Activated CD4-positive, alpha-beta T cell treated with anti-CD3 and anti-CD28 coated beads for 4 hours (primary cell): ENCODE measurements at places on chromosomes 4 and X.
A peak's percentile ranks its signal among the peaks of the same experiment; 100 is the strongest.

- no peak for DNase-seq
These were observed 83.1 kb downstream of the MAGED1 start for GRCh38 chrX:51976503-51976902.

- DNase-seq, result no peak
These were observed 111.9 kb downstream of the GABRB1 start for GRCh38 chr4:47143261-47143660.

DNA sequence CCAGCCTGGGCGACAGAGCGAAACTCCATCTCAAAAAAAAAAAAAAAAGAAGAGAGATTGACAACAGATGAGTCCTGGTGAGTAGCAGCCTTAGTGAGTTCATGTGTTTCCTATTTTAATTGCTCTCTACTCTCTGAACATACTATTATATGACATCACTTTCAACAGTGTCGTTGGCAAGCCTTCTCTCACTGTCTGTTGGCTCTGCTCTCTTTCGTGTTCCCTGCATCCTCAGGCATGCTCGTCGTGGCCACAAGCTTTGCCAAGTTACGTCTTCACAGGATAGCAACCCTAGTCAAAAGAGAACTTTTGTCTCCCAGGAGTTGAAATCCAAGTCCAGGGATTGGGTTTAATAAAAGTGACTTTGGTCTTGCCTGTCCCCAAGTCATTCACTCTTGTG, 117.1 kb upstream of the EGFL6 start:
- no peak for DNase-seq

GRCh38 chr4:158535130-158535614, 13.5 kb downstream of the RXFP1 start:
- no peak for DNase-seq

GRCh38 chr4:40971338-40971737, 221.6 kb downstream of the NSUN7 start:
- no peak for DNase-seq

DNA sequence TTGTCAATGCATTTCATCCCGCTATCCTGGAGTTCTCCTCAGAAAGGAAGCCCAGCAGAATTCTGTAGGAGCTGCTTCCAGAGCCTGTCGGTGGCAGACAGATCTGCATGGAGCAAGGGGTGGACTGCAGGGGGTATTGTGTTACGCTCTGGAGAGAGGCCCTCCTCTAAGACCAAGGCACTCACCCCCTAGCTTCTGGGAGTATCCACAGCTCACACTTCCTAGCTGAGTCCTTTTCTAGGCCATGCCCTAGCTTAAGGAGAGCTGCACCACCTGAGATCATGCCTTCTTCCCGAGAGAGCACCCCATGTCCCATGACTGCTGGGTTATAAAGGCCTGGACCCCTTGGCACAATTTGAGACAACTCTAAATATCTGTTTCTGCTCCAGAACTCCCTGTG, 39.1 kb downstream of the MTNR1A start:
- DNase-seq, result no peak

GRCh38 chrX:70092247-70092646, 30.0 kb downstream of the OTUD6A start:
- no peak for DNase-seq

GRCh38 chr4:159229164-159229563, 126.3 kb downstream of the RAPGEF2 start:
- no peak for DNase-seq

- DNase-seq, result no peak
These were observed 74.4 kb upstream of the PRKX start for GRCh38 chrX:3787856-3788255.

- no peak for DNase-seq
These were observed 179.8 kb downstream of the SPCS3 start for GRCh38 chr4:176499518-176499917.

GRCh38 chr4:185600801-185601434, 65.6 kb upstream of the PDLIM3 start:
- DNase-seq, result no peak

GRCh38 chr4:135605076-135605475, 1403.5 kb upstream of the PABPC4L start:
- DNase-seq, result no peak

- no peak for DNase-seq
These were observed 104.4 kb downstream of the STIM2 start for GRCh38 chr4:26964994-26965393.

DNA sequence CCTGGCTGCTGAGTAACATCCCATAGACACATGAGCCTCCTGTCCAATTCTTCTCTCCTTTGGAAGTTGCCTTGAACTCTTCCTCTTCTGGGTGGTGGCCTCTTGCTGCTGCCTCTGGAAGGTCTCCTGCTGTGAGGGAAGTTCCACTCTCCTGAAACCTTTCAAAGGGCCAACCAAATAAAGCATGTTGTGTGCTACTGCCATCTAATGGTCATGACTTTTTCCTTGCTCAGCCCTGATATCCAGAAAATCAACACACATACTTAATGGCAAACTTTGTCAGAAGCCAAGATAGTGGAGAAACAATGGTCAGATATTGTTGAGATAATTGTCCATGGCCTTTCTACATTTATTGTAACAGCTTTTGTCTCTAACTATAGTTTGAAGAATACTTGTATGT, 19.1 kb upstream of the ZXDA start:
- no peak for DNase-seq

DNA sequence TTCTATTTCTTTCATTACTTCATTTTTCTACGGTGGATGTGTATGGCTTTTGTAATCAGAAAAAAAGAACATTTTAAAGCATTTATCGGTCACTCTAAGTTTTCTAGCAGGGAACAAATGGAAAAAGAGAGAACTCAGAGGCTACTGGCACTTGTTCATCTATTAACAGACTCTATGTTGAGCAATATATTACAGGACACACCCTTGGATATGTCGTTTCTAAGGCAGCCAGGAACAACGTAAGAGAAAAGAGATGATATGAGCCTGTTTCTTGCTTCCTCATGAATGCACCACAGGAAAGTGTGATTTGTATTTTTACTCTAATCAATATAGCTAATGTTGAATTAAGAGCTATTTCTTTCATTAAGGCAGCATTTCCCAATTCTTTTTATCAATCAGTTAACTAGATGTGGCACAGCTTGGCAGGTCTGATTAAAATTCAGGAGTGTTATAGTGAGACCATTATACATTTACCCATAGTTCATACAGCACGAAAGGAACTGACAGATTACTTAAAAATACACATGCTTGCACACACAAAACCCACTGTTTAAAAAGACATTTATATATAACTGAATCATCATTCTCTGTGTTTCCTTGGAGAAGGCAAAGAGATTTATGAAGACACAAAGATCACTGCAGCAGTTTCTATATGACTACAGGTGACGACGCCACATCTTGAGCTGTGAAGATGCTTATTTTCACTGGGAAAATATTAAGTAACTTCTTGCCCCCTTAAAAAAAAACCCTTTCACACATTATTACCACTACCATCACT, 13.0 kb downstream of the RAB9B start:
- DNase-seq, result no peak

GRCh38 chr4:8922481-8922880, 50.8 kb upstream of the HMX1 start:
- DNase-seq, result no peak

DNA sequence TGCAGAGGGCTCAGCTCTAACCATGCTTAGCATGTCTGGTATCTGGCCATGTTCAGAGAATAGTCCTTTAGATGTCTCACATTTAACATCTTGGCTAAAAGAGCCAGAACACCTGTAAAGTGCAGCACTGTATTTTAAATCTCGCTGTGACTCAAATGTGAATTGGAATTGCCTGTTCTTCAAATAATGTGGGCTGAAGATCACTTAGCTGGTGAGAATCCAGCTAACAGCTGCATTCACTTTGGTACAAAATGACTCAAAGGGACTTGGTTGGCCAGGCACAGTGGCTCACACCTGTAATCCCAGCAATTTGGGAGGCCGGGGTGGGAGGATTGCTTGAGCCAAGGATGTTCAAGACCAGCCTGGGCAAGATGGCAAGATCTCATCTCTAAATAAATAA, 63.5 kb upstream of the PLAC8 start:
- DNase-seq, result no peak

- peak; percentile 34 for DNase-seq
These were observed 94.0 kb downstream of the AFAP1 start for GRCh38 chr4:7845493-7846128.

- no peak for DNase-seq
These were observed 16.9 kb downstream of the GLRA2 start for GRCh38 chrX:14546190-14546589.

- no peak for DNase-seq
These were observed 27.7 kb downstream of the FBXO8 start for GRCh38 chr4:174255786-174256185.

- DNase-seq, result no peak
These were observed 63.7 kb downstream of the STK32B start for GRCh38 chr4:5114950-5115349.

DNA sequence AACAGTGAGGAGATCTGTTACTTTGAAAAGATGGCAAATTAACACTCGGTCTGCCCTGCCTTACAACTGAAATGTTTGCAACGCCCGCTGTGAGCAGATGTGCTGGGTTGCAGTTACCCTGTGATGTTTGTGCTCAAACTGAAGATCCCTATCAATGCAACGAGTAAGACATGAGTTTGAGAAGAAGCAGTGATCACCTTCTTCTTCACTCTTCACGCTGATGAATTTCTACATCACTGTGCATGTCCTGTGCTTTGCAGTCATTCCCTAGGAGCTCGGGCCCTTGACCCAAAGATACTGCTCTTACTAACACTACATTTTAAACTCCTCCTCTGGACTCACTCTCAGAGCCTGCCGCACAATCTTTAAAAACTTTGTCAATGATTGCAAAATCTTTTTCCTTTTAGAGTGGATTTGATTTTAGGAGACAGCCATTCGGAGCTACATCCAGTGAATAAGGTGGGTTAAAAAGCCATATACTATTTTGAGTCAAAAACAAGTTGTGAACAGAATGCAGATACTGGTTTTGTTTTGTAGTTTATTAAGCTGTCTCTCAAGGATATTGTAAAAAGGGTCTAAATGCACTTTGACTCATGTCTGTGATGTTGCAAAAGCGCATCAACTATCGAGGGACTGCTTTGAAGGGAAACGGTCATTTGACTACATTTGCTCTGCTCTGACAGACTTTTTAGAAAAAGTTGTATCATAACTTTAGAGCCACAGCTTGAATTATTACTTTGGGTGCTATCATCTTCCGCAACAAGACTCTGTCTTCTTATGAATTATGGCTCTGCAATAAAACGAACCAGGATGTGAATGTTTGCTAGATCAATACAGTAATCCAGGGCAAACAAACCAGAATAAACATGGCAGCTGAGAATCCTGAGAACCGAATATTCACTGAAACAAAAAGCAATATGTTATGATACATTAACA, 5.7 kb upstream of the RHOH start:
- DNase-seq, result no peak

DNA sequence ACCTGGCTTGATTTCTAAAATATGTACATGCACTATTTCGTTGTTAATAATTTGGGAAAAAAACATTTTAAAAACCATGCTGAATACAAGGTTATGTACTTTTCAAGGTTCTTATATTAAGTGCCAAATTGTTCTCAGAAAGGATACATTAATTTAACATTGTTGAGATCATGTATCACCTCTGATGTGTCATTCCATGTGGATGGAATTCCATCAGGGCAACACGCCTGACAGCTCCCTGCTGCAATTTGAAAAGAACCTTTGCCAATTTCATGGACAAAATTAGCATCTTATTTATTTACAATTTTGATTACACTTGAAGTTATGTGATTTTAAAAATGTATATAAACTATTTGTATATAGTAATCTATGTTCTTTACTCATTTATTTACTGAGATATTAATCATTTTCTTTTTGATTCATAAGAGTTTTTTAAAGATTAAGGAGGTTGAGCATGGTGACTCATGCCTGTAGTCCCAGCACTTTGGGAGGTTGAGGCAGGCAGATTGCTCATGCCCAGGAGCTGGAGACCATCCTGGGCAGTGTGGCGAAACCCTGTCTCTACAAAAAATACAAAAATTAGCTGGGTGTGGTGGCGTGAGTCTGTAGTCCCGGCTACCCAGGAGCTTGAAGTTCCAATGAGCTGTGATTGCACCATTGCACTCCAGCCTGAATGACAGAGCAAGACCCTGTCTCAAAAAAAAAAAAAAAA, 142.8 kb downstream of the ENPP6 start:
- DNase-seq, result no peak

DNA sequence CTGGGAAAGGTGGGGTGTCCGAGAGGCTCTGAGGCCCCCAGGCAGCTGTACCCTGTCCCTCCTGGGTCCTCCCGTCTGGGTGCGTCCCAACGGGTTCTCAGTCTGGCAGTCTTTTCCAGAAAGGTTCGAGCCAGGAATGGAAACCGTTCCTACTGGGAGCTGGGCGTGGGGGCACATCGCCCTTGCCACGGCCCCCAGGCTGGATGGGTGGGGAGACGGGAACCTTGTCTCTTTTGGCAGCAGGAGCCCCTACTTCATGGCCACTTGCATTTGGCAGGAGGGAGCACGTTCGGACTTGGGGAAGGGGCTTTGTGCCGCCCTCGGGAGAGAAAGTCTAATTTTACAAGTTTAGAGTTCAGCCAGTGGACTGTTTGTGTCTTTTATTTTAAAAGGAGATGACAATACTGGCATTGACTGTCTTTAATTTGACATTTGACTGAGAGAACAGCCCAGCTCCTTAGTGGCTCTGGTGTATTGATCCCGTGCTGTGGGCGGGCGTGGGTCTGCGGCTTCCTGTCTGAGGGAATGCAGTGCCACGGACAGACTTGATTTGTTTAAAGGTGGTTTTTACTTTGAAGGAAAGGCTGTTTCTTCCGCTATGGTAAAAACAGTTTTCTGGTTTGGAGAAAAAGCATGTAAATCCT, 95.1 kb downstream of the SORCS2 start:
- no peak for DNase-seq

- no peak for DNase-seq
These were observed 3.8 kb upstream of the CENPC start for GRCh38 chr4:67549123-67549522.

- DNase-seq, result no peak
These were observed 890 bp downstream of the RASSF6 start for GRCh38 chr4:73619346-73619745.

- no peak for DNase-seq
These were observed 69.4 kb upstream of the HGFAC start for GRCh38 chr4:3372264-3372932.

DNA sequence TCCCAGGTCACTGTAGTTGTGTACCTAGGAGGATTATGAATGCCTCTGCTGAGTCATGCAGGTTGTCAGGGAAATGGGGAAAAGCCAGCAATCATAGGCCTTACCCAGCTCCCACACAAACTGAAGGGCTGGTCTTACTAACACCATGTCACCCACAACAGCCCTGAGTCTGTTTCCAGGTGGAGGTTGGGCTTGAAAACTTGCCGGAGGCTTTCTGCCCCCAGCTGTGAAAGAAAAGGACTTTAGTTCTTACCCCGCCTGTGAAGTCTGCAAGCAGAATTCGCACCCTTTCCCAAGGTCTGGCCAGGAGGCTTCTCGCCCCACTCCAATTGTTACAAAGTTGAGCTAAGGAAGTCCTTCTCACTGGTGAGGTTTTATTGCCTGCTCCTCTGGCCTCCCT, 143.9 kb downstream of the RPS6KA6 start:
- no peak for DNase-seq

DNA sequence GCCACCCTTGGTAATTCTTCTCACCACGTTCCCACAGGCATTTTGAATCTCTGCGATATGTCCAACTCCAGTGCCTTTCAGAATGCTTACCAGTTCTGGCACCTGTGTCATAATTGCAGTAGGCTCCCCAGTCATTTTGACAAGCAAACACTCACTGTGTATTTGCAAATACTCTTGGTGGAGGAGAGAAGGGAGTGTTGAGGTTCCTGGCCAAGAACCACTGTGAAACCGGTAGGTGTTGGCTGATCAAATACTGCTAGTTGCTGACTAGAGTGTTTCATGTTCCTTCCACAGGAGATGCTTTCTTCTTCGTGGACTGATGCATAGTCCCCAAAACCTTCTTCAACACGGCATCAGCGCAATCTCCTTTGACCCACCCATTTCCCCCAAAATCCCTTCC, 16.0 kb upstream of the NLGN4X start:
- DNase-seq, result no peak
